ENCODE measurements at places on chromosomes 16 and 17. TPM values are rescaled to one million over a fixed set of nuclear protein-coding genes. Genes with fewer than 3 reads are reported as not detected.

The SOST gene
- total RNA-seq: 0.29 TPM

The LGALS9C gene
- total RNA-seq: not detected

GRCh38 chr16:74950511-74950910, 34.4 kb downstream of the WDR59 start:
- DNase-seq: no peak

DNA sequence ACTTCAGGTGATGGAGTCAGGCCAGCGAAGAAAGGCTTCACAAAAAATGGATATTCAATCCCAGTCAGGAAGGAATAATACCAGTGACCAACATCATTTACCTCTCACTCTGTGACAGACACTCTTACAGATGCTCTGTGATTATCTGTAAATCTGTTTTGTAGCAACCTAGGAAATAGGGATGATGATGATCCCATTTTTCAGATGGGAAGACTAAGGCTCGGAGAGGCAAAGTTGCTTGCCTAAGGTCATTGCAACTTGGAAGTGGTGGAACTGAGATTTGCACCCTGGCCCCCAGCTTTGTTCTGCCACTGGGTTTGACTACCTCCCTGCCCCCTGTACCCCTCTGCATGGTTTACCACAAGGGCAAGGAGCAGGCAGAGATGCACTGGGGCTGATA, 14.1 kb upstream of the WSCD1 start:
- DNase-seq: no peak

The CDH16 gene
- total RNA-seq: 0.57 TPM

DNA sequence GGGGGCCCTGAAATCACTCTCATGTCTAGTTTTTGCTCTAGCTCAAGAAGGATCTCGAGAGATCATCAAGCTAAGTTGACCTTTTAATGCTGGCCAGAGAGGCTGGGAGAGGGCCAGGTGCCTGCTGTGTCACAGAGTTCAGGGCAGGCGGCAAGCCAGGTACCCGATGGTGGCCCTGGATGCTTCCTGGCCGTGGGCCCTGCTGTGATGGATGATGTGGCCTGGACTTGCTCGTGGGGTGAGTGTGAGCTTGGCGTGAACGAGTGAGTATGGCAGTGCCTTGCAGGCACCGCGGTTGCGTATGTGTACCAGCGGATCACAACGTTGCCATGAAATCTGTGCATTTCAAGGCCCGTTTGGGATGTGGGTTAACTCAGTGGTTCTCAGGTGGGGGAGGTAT, 7.4 kb downstream of the IRF8 start:
- no peak for DNase-seq

The KCNH4 gene
- total RNA-seq: 0.28 TPM

The ASGR1 gene
- 0.57 TPM for total RNA-seq

The NXPH3 gene
- 5.1 TPM for total RNA-seq

GRCh38 chr17:58275417-58275816, 5.3 kb downstream of the MPO start:
- DNase-seq: no peak

GRCh38 chr16:23512168-23512695, 1.9 kb upstream of the GGA2 start:
- no peak for DNase-seq

GRCh38 chr17:9645851-9646545, 681 bp downstream of the USP43 start:
- peak; percentile 55 for DNase-seq

DNA sequence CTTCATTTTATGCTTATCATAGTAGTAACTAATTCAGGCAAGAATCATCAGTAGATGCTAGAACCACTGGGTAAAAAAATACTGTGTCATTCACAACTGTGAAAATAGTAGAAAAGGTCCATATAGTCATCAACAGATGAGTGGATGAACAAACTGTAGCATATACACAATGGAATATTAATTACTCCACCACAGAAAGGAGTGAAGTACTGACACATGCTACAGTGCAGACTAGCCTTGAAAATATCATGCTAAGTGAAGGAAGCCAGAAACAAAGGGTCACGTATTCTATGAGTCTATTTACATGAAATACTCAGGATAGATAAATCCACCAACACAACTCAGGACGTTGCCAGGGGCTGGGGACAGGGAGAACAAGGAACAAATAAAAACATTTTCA, 13.3 kb downstream of the USP22 start:
- DNase-seq: no peak
